ENCODE measurements at places on chromosomes 13 and 19.

GRCh38 chr19:49150106-49150943, 4.9 kb downstream of the HRC start:
- DNase-seq: peak; percentile 87

DNA sequence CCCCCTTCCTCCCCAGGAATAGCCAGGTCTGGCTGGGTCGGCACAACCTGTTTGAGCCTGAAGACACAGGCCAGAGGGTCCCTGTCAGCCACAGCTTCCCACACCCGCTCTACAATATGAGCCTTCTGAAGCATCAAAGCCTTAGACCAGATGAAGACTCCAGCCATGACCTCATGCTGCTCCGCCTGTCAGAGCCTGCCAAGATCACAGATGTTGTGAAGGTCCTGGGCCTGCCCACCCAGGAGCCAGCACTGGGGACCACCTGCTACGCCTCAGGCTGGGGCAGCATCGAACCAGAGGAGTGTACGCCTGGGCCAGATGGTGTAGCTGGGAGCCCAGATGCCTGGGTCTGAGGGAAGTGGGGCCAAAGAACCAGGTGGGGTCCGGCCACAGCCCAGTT, 3.2 kb downstream of the KLK2 start:
- no peak for DNase-seq

- no peak for DNase-seq
Measured at GRCh38 chr19:49362048-49362928, at the start of gene TEAD2. TSS of gene TEAD2 (minus strand) at chr19:49362416. CDS start at chr19:49360075, 2,341 bp downstream.

DNA sequence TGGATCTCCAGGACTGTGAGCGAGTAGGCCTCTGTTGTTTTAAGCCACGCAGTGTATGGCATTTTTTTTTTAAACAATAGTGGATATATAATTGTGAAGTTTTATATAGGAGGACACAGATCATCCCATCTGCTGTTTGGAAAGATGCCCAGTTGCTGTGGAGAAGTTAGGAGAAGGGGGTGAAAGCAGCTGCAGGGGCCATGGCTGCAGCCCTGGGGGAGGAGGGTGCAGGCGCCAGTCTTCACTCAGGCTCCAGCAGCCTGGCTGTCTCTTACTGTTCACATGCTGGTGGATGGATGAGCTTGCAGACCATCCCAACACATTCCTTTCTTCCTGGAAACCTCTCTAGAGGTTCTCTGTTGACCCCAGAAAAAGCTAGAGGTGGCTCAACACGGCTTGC, 242.3 kb downstream of the TEX29 start:
- no peak for DNase-seq

DNA sequence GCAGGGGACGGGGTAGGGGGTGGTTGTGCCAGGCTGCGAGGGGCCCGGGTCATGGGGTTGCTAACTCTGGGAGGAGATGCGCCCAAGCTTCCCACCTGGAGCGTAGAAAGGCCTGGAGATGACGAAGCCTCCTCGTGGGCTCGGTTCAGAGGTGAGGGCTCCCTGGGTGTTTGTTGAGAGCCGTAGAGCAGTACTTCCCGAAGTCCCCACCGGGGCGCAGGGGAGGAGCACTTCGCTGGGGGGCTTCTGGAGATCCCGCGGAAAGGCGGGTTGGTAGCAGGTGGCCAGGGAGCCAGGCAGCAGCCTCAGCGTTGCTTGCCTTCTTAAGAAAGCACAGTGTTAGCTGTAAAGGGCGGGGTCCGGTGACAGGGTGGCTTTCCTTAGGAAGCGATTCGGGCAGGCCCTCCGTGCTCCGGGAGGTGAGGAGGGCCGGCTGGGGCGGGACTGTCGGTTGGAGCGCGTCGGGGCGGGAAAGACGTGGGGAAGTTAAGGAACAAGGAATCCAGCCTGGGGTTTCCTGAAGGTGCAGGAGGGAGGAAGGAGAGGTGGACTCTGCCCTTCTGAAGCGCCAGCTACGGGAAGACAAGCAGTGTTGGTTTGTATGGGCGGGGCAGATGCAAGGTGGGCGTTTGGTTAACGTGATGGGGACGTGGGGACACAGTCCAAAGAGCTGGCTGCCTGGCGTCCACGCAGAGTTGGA, 3.3 kb downstream of the VSTM2B start:
- no peak for DNase-seq

DNA sequence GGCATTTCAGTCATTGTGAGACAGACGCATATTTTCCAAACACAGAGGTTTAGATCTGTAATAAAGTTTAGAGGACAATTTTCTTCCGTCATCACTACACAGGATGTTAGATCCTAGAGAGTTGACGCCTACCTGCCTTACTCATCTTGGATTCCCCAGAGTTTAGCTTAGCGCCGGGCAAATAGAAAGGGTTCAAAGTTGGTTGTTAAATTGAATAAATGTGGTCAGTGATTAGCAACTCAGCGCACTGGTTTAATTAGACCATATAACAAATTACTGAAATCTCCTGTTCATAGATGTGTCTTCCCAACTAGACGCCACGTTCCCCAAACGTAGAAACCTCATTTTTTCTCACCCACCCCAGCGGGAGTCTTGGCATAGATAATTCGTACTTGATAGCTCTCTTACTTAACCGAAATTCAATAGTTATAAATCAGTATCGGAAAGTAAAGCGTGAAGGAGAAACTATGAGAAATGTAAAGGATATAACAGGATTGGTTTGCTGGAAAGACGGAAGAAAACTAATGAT, 726 bp upstream of the UFM1 start:
- no peak for DNase-seq

DNA sequence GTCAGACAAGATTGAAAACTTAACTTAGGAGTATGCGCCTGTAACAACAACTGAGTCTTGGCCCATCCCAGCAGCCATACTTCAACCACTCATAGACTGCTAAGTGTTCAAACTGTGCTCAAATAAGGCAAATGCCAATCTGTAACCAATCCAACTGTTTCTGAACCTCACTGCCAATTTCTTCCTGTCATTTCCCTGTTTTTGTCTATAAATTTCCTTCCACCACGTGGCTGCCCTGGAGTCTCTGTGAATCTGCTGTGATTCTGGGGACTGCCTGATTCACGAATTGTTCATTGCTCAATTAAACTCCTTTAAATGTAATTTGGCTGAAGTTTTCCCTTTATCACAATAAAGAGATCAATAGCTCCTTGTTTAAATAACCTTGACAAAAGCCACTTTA, 50.8 kb upstream of the FREM2 start:
- no peak for DNase-seq
